ENCODE measurements at places on chromosomes 2 and 18.

DNA sequence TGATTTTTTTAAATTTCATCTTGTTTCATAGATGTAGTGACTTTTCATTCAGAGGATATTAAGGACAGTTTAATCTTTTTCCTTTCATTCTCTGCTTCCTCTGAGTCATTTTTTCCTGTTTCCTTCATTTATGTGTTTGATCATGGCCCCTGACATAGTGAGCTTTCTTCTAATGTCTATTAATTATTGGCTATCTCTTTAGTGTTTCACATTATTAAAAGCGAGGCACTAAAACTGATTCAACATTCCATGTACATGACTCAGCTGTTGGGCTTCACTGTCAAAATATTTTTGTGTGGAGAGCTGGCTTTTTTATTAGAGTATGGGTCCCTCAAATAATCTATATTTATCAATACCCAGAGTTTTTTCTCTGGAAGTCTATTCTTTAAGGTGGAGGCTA is 125.8 kb downstream of the THSD7B start:
- DNase-seq, result no peak

DNA sequence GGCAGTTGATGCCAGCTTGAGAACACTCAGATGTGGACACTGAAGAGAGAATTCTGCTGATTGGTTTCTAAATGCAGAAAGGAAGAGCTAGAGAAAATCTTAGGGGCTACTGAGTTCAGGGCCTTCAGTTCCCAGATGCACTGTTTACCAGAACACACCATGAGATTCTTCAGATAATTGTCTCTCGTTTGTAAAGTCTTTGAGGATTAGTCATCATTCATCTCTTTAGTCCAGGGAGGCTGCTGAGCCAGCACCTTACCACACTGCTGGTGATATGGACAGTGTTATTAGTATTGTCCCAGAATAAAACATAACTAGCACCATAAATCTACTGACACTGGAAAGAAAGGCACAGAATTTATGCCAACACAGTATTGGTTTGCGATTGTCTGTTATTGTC is 690.8 kb upstream of the CELF4 start:
- no peak for DNase-seq

DNA sequence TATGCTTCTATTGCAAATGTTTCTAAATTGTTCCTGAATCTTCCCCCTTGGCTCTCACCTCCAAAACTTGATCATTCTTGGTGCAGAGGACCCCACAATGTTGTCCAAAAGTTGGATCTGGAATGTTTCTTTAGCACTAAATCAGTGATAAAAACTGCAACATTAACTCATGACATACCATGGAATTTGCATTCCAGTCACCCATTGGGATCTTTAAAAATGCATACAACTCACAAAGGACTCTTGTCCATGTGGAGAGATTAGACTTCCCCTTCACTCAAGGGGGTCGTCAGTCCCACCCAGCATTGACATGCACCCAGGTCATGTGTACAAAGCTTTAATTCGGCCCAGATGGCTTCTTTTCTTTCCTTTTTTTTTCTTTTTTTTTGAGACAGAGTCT is 169.3 kb downstream of the SETBP1 start:
- no peak for DNase-seq

- no peak for DNase-seq
Measured at GRCh38 chr2:60380411-60380810, 173.0 kb downstream of the BCL11A start.

DNA sequence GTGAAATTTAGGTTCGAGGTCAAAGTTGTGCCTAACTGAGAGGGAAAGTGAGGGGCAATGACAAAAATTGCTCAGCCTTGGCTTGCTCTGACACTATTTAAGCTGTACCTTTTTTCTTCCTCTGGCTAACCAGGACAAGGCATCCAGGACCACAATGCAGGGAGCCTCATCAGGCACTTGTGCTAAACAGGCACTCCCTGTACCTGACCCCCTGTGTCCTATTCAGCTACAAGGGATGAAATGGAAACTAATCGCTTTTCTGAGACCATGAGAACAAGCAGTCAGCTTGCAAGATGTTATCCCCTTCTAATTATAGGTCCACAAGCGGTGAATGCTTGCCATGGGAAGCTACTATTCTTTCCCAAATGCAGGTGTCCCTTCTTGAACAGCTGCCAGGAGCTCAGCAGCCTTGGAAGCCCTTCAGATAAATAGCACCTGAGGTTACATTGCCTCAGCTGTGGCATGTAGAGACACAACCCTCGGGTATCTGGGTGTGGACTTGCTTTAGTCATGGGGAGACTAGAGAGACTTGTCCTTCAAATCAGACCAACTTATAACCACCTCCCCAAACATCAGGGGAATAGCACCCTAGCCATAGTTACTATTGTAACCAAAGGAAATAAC is 19.1 kb upstream of the ITGA6 start:
- DNase-seq, result no peak

DNA sequence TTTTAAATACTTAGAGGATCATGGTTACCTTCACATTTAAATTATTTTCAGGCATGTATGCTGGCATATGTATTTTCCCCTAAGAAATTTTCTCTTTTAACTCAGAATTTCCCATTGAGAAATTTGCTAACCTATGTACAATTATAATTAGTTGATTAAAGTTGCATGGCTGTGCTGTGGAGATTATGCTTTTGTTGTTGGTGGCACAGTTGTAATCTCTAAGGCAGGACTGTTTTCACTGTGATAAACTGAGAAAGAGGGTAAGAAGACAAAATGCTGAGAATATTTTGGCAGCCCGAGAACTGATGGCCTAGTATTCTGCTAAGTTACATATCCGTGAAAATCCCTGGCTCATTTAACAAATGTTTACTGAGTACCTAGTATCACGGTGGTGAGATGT is 1.4 kb downstream of the VRK2 start:
- DNase-seq, result no peak

- no peak for DNase-seq
Measured at GRCh38 chr2:195763866-195764265, 106.8 kb downstream of the SLC39A10 start.

GRCh38 chr2:240722796-240723735 is 31.4 kb downstream of the AQP12A start:
- no peak for DNase-seq

GRCh38 chr18:47737956-47738355 is 192.5 kb downstream of the SMAD2 start:
- no peak for DNase-seq

DNA sequence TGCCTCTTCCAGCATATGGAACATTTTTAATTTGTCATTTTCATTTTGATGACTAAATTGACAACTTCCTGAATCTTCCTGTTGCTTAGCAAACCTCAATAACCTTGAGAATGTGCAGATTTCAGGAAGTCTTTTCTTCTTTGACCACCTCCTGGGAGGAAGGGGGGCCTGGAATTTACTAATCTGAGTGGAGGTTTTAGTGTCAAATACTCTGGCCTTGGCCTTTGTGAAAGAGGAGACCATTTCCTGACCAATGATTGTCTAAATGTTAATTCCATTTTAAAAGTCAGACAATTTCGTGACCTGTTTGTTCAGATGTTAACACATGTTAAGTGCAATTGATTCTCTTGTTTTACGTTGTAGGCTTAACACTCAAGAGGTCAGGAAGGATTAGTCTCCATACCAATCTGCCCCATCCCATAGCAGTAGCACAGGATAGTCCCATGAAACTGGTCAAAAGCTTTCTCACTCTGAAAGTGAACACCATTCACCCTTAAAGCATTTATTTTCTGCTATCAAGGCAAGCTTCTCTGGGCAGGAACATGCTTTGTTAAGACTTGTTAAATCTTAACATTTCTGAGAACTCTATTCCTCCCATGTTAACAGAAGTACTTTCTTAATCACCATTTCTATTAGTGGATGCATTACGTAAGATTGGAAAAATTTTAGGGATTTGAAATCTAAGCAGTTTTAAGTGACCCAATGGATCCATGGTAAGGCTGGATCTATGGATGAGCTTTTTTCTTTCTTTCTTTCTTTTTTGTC is 219.6 kb downstream of the RND3 start:
- no peak for DNase-seq

GRCh38 chr2:235564066-235564465 is 70.2 kb downstream of the AGAP1 start:
- DNase-seq, result no peak

GRCh38 chr18:460791-461190 is 39.7 kb downstream of the COLEC12 start:
- no peak for DNase-seq

DNA sequence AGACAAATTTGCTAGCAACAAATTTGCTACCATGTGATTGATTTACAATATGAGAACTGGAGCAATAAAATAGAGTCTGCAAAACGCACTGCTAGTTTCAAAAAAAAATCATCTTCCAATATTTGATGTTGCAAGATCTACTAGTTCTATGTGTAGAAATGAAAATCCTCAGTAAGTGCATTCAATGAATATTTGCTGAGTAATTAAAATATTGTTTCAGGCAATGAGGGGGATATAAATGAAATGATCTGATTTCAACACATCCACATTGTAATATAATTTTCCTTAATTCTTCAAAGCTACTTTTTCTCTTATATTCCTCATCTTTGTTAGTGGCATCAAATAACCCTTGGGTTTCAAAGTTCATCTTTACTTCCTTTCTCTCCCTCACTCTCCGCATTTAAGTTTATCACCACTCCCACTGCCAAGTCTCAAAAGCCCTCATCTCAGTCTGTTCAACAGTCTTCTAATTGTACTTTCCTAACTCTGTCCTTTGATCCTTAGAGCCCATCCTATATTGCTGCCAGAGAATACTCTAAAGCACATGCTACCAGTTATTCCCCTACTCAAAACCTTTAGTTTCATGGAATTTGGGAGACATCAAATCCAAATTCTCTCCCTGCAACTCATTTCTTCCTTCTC is 6.2 kb downstream of the OSGEPL1 start:
- no peak for DNase-seq

GRCh38 chr2:36058076-36058475 is 297.5 kb upstream of the CRIM1 start:
- DNase-seq, result no peak

- DNase-seq, result no peak
Measured at GRCh38 chr2:62627667-62628066, 77.8 kb upstream of the EHBP1 start.
